Purkinje cell (primary cell): ENCODE measurements at places on chromosomes 1 and 21. TPM values are rescaled to one million over a fixed set of nuclear protein-coding genes. Genes with fewer than 3 reads are reported as not detected.

RHD gene
- polyA plus RNA-seq = 0.74 TPM in 1 of 2 replicates, not detected in the other

OR2T10 gene
- polyA plus RNA-seq = not detected in 2 replicates

GREM2 gene
- polyA plus RNA-seq = 9.4 and 11.0 TPM in 2 replicates

SIK1 gene
- 0.13 and 0.32 TPM in 2 replicates for polyA plus RNA-seq

AGT gene
- polyA plus RNA-seq = 0.48 and 1.9 TPM in 2 replicates

HTR1D gene
- not detected in 2 replicates for polyA plus RNA-seq

MYOG gene
- not detected in 2 replicates for polyA plus RNA-seq

HTR6 gene
- polyA plus RNA-seq = not detected in 2 replicates

SLC44A3 gene
- 10.3 and 10.9 TPM in 2 replicates for polyA plus RNA-seq
